Left cardiac atrium (tissue), 4 donors: ENCODE measurements at places on chromosomes 1 and 21.

DNA sequence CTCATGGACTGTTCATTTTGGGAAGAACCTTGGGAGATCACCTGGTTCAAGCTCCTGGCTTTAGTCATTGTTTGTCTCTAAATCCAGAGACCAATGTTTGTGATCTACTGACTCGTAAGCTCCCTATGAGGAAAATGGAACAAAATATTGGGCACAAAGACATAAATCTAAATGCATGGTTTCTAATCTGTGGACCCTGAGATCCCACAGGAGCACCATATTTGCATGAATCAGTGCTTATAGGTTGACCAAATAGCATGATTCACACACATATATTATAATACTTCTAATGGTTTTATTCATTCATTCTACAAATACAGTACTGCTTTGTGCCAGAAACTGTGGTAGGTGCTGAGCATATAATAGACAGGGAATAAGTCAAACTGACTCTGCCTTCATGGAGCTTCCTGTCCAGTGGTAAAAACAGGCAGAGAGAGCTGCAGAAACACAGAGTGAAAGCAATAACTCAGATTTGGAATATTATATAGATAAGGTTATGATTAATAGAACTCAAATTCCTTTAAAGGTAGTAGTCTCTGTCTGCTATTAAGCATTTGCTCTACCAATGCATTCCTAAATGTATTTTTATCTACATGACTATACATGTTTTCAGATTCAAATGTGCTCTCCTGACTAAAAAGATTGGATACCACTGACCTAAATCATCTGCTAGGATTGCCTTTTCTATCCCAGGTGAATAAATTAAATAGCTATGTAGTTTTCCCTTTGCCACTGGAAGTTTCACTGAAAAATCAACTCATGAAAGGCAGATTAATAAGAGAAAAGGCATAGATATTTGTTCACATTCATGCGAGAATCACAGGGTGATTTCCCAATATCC is 198.6 kb upstream of the CAMK1G start:
- no peak for DNase-seq

GRCh38 chr1:150049926-150050325 is 17.6 kb upstream of the VPS45 start:
- no peak for DNase-seq

- peak; percentile 90 for DNase-seq
Observed at GRCh38 chr21:45306832-45307571, 19.3 kb upstream of the POFUT2 start.

GRCh38 chr1:30087465-30087864 is 635.9 kb downstream of the MATN1 start:
- no peak for DNase-seq

GRCh38 chr1:99763956-99764355 is 2.5 kb downstream of the FRRS1 start:
- no peak for DNase-seq

DNA sequence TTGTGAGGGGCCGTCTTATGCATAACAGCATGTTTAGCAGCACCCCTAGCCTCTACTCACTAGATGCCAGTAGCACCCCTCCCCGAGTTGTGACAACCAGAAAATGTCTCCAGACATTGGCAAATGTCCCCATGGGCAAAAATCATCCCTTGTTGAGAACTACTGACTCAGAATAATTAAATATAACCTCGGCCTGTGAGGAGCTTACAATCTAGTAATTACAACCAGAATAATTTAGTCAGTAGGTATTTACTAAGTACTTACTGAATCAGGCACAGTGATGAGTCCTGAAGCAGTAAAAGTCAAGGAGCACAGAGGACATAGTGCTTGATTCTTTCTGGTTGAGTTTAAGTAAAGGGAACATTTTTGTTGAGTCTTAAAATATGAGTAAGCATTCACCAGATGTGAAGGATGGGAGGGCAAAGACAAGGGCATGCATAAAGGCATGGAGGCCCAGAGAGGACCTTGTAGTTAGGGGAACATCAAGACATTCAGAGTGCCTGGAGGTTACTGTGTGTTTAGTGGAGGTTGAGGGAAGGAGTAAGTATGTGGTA is 44.1 kb upstream of the KCNQ4 start:
- no peak for DNase-seq

DNA sequence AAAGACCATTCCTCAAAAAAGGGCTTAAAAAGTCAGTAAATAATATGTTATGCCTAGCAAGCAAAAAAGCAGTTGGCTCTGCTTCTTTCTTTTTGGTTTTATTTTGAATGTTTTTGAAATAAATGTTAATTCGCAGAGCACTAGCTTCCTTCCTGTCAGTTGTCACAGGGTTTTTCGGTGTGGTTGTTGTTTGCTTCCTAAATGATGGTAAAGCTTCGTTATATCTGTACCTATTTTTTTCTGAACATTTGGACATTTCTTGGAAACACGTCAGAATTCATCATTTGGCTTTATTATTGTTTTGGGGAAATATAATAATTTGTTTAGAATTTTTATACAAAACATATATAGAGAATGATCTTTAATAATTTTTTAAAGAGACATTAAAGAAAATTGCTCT is 351.9 kb upstream of the SGIP1 start:
- DNase-seq, result no peak

GRCh38 chr1:35401049-35401448 is 132.5 kb downstream of the ZMYM4 start:
- no peak for DNase-seq

DNA sequence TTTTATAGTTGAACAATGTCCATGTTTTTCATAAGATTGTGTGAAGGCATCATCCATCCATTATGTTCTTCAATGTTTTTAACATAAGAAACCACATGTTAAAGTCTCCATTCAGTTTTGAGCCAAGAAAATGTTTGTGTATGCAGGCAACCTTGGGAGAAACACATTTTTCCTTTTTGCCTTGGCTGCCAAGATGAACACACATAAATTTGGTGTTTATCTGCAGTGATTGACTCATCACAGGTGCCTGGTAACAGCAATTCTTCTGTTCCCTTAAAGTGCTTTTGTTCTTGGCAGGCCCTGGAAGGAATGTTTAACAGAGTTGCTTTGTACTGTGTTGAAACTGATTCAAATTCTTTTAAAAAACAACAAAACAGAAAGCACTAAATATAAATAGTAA is 709.9 kb upstream of the ADGRL4 start:
- no peak for DNase-seq

DNA sequence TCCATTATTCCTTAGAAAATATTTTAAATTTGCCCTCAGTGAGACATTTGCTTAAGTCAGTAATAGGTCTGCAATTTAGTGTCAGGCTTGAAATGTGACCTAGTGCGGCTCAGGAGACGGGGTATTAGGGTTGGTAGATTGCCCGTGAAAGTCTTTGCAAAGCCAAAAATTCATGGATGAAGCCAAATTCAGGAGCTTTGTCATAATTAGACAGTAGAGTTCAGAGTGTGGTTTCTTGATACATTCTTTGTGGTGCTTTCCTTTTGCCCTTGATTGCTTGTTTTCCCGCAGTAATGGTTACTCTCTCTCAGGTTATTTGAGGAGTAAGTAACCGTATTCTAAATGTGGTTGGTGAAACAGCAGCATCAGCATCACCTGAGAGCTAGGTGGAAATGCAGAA is 120.7 kb downstream of the RPS6KC1 start:
- no peak for DNase-seq
